ENCODE measurements at places on chromosomes 1 and 21.
A peak's percentile ranks its signal among the peaks of the same experiment; 100 is the strongest.

DNA sequence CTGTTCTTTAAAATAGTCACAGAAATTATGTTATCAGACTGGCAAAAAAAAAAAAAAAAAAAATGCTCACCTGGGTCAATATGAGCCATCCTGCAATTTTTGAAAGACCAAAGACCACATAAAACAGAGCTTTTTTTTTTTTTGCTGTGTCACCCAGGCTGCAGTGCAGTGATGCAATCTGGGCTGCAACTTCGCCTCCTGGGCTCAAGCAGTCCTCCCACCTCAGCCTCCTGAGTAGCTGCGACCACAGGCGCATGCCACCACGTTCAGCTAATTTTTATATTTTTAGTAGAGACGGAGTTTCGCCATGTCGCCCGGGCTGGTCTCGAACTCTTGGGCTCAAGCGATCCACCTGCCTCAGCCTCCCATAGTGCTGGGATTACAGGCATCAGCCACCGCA lies 62.8 kb downstream of the RGS13 start:
- no peaks in the 10 kb centered on the region for H3K4me1 ChIP-seq
- no peak overlapping the region for H3K27ac ChIP-seq
- no peaks in the 10 kb centered on the region for H3K27me3 ChIP-seq
- no peak overlapping the region for H3K4me3 ChIP-seq
- DNase-seq: no peak

DNA sequence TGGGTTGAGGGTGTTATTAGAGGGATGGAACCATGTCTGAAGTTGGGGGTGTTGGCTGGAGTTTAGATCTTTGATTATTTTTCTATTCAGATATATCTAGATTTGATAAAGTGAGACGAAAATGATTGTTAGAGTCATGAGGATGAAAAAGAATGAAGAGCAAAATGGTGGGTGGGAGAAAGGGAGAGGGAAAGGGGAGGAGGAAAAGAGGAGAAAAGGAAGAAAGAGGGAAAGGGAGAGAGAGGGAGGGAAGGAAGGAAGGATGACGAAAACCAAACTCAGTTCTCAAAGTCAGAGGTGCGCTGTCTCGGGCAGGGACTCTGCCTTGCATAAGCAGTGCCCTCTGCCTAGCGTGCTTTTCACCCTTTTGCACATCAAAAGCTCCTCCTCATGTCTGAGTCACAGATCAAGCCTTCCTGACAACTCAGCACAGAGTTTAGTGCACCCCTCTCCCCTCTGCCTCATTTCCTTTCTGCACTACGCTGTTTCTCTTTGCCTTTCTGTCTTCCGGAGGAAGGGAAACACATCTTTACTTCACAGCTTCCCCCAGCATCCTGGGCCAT lies 225.8 kb upstream of the PROX1 start:
- peaks cover 5% of the 10 kb centered on the region for H3K4me1 ChIP-seq
- no peaks in the 10 kb centered on the region for H3K27me3 ChIP-seq
- DNase-seq: no peak
- H3K4me3 ChIP-seq: no peak overlapping the region

DNA sequence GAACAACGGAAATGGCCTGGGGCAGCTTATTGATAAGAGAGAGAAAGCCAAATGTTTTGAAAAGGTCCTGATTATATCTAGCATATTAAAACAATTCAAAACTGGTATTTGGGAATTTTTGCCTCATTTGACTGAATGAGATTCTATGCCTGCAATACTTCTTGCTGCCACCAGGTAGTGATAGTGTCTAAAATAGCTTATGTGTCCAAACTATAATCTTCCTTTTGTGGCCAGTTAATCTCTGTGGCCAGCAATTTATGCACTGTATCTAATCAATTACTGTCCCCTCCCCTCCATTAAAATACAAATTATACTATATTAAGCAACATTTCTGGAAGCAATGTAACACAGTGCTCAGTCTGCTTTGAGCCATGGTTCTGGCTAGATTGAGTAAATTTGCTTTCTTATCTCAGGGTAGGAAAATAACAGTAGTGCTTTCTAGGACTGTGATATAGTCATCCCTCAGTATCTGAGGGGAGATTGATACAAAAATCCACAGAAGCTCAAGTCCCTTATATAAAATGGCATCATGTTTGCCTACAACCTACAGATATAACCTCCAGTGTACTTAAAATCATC lies 91.8 kb downstream of the FOXD2 start:
- no peak overlapping the region for H3K4me3 ChIP-seq
- H3K27me3 ChIP-seq: no peaks in the 10 kb centered on the region
- no peaks in the 10 kb centered on the region for H3K36me3 ChIP-seq
- DNase-seq: no peak

DNA sequence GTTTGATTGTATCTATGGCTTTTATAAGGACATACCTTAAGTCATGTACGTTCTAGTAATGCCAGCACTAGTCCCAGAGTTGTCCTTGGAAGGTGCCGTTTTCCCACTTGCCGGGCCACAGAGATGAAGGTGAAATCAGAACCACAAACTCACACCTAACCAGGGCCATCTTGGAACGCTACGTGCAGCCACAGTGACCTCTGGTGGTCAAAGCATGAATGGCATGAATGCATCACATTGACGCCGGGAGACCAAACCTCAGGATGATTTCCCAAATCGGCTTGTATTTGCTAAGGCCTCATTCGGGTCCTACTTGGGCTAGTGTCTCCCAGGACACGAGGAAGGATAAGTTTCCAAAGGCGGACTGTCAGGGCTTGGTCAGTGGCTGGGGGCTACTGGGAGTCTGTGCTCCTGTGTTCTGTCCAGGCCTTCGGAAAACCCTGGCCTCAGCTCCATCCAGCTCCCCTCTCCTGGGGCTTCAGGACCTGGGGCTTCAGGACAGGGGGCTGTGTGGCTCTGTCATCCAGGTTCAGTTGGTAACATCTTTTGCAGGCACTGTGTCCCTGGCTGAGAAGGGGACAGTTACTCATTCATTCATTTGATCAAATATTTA lies 260.5 kb downstream of the PRDM2 start:
- no peak overlapping the region for H3K27ac ChIP-seq
- H3K4me3 ChIP-seq: no peak overlapping the region
- no peaks in the 10 kb centered on the region for H3K27me3 ChIP-seq
- peak; percentile 73 for DNase-seq
- no peaks in the 10 kb centered on the region for H3K36me3 ChIP-seq

- H3K4me3 ChIP-seq: no peak overlapping the region
- no peak for DNase-seq
- peaks cover 2% of the 10 kb centered on the region for H3K36me3 ChIP-seq
- H3K27me3 ChIP-seq: no peaks in the 10 kb centered on the region
- no peaks in the 10 kb centered on the region for H3K4me1 ChIP-seq
Measured at GRCh38 chr1:241591317-241591716, 48.9 kb downstream of the CHML start.

DNA sequence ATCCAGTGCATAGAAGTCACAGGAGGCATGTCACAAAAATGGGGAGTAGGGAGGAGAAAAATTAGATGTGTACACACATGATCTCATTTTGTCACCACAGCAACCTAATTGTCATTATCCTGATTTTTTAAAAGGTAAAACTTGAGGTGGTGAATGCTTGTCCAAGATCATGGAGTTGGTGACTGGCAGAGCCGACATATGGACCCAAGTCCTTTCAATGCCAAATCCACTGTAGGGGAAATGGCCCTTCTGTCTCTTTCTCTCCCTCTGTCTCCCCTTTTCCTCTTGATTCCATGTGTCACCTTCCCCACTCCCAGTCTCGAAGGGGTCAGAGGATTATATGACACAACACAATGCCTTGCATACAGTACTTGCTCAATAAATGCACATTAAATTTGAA lies 65.7 kb upstream of the JUN start:
- no peak for DNase-seq
- peak overlapping the region; percentile 59 for H3K27ac ChIP-seq
- peaks cover 3% of the 10 kb centered on the region for H3K4me1 ChIP-seq

GRCh38 chr1:41673806-41674205 lies 189.3 kb upstream of the EDN2 start:
- no peak overlapping the region for H3K27ac ChIP-seq
- H3K4me3 ChIP-seq: no peak overlapping the region
- no peaks in the 10 kb centered on the region for H3K4me1 ChIP-seq

- no peak overlapping the region for H3K27ac ChIP-seq
- no peak overlapping the region for H3K4me3 ChIP-seq
- no peaks in the 10 kb centered on the region for H3K27me3 ChIP-seq
- DNase-seq: peak; percentile 68
- no peaks in the 10 kb centered on the region for H3K36me3 ChIP-seq
- H3K4me1 ChIP-seq: peaks cover 3% of the 10 kb centered on the region
Measured at GRCh38 chr1:157156058-157156541, 17.9 kb upstream of the ETV3 start.

- H3K4me1 ChIP-seq: peaks cover 7% of the 10 kb centered on the region
- no peak overlapping the region for H3K4me3 ChIP-seq
Measured at GRCh38 chr1:58802640-58803399, 19.0 kb upstream of the JUN start.

DNA sequence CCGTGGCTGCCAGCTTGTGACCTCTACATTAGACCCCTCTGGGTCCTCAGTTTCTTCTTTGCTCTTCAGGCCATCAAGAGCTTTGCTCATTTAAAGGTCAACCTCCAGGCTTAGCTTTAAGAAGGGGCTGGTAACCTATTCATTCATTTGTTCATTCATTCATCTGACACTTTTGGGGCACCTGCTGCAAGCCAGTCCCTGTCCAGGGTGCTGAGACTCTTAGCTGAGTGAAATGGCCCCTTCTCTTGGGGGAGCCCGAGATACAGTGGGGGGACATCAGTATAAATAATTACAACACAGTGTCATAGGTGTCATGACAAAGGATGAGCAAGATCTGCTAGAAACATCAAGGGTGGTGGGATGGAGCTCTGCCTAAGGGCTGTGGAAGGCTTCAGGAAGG lies 10.5 kb upstream of the TTC4 start:
- no peak overlapping the region for H3K4me3 ChIP-seq
- H3K4me1 ChIP-seq: no peaks in the 10 kb centered on the region
- no peaks in the 10 kb centered on the region for H3K27me3 ChIP-seq
- DNase-seq: no peak
- no peak overlapping the region for H3K27ac ChIP-seq

DNA sequence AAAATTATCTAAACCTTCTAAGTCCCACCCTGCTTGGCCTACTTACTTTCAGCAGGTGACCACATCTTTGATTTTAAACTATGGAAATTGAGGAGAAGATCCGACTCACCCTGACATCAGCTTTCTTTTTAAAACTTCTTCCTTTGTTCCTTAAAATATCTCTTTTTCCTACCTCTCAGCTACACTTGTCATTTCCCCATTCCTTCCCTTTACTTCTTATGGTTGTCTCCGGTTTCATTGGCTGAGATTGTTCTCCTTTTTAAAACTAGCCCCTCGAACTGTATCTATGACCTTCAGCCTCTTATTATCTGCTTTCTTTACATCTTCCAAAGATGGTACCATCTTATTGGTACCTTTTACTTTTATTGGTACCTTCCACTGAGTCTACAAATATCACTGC lies 87.8 kb upstream of the NRIP1 start:
- peaks cover 6% of the 10 kb centered on the region for H3K4me1 ChIP-seq
- no peak overlapping the region for H3K4me3 ChIP-seq
- no peaks in the 10 kb centered on the region for H3K36me3 ChIP-seq

DNA sequence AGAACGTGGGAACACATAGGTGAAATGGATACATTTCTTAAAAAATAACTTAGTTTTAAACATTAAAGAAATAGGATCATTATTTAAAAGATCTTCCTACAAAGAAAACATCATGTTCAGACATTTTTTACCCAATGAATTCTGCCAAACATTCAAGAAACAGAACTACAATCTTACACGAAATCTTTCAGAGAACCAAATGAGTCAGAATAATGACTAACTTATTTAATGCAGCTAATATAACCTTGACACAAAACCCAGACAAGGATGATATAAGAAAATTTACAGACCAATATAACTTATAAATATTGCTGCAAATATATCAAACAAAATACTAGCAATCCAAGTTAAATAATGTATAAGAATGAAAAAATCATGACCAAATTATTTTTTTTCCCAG lies 220.1 kb upstream of the KCNK2 start:
- H3K36me3 ChIP-seq: no peaks in the 10 kb centered on the region
- no peaks in the 10 kb centered on the region for H3K4me1 ChIP-seq
- DNase-seq: no peak
- H3K27ac ChIP-seq: no peak overlapping the region
- no peak overlapping the region for H3K4me3 ChIP-seq

DNA sequence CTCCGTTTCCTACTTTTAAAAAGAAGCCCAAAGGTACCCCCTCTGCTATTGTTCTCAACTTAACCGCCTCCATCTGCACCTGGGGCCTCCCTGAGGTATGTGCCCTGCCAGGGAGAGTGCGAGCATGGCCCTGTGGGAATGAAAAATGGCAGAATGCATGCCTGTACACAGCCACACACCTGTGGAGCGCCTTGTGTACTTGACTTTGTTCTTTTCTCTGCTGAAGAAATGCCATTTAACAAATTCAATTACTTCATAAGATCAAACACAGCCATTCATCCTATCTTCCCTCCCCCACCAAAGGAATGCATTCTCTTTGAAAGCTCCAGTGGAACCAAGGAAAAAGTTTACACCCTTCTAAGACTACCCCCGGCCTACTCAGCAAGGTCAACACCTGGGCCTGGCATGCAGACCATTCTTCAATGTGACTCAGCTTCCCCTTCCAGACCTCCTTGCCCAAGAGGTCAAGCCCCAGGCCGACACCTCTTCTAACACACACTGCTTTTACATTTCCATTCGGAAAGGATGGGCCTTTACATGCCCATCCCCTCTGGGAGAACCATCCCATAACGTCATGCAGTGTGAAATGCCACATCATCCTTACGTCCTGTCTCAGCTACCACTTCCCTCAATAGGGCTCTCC lies 123.7 kb downstream of the SMYD2 start:
- H3K27me3 ChIP-seq: no peaks in the 10 kb centered on the region
- DNase-seq: no peak
- H3K27ac ChIP-seq: no peak overlapping the region
- no peaks in the 10 kb centered on the region for H3K4me1 ChIP-seq
- H3K4me3 ChIP-seq: no peak overlapping the region

DNA sequence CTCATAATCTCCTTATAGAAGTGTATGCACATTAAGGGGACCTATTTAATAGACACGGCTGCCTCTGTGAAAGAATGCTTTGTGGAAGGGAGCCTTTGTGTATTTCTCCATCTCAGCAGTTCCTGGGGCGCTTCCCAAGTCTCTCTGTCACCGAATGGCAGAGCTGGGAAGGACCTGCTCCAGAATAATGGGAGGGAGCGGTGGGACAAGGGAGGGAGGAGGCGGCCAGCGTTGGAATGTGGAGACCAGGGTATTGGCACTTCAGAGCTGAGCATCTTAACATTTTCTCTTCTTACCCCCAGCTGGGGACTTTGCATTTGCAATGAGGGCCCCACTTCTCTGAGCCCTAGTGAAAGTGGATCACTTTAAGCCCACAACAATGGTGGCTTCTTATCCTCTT lies 23.9 kb downstream of the CACHD1 start:
- H3K4me1 ChIP-seq: peaks cover 10% of the 10 kb centered on the region
- H3K27ac ChIP-seq: no peak overlapping the region
- H3K27me3 ChIP-seq: no peaks in the 10 kb centered on the region
